ENCODE measurements at places on chromosomes 3 and 15. TPM values are rescaled to one million over a fixed set of nuclear protein-coding genes. Genes with fewer than 3 reads are reported as not detected.

Gene ANKRD63
- not detected for total RNA-seq

Gene ROPN1B
- total RNA-seq, result not detected

DNA sequence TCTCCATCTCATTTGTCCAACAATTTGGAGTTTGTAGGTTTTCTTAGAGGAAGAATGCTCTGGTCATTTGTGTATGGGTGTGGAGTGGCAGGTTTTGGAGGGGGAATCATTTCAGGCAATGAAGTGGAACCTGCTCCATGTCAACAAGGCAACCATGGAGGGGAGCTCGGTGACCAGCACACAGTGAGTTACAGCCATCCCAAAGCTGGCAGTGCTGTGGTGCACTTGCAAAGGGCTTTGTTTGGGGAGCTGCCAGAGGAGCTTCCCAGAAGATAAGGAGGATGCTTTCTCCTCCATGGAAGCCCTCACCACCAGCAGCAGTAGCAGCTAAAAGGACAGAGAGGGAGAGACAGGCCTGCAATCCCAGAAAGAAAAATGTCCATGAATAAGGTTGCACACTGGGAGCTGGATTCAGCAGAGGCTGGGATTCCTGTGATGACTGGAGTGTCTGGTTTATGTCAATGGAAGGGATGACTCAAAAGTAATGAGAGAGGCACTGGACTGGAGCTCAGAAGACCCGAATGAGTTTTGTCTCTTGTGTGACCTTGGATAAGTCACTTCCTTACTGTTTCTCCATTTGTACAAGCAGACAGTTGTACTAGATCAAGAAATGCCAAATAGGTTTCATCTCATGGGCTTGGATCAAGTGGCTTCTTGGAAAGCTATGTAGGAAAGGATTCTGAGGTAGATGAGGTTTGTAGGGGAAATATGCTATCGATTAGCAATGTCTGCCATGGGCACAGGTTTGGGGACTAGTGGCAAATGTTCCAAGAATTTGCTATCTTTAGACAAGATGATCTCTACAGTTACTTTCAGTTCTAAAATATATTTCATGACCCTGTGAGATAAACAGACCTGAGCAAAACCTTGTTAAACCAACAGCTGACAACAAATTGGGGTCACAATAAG lies 27.2 kb upstream of the UBE2Q2 start:
- no peak for DNase-seq

DNA sequence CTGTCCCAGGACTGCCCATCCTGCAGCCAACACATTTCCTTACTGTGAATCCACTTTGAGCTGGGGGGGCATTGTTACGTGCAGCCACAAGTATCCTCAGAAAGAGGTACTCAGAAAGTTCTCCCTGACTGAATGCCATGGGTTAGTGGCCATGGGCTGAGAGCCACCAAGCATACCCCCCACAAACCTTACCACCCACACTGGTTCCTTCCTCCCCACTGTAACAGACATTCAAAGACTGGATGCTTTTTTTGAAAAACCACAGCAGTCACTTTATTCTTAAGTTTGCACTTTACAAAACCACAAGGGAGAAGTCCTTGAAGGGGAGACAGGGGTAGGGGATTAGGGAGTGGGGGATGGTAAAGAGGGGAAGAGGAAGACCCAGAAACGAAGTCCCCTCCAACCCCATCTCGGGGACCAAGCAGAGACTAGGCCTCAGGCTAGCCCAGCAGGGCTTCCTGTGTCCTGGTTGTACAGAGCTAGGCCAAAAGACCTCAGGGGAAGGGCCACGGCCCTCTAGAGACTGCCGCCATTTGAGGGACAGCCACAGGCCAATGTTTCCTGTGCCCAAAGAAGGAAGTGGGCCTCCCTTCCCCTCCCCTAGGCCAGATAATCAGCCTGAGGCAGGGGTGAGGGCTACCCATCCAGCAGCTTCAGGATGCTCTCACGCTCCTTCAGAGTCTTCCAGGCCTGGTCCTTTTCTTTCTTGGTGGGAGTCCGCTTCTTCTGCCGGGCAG lies 10.1 kb upstream of the CAMK1 start:
- peak; percentile 50 for DNase-seq

Gene CCR9
- total RNA-seq, result 4.5 TPM

- DNase-seq, result no peak
Observed at GRCh38 chr3:45545476-45545875, 49.1 kb upstream of the LIMD1 start.

DNA sequence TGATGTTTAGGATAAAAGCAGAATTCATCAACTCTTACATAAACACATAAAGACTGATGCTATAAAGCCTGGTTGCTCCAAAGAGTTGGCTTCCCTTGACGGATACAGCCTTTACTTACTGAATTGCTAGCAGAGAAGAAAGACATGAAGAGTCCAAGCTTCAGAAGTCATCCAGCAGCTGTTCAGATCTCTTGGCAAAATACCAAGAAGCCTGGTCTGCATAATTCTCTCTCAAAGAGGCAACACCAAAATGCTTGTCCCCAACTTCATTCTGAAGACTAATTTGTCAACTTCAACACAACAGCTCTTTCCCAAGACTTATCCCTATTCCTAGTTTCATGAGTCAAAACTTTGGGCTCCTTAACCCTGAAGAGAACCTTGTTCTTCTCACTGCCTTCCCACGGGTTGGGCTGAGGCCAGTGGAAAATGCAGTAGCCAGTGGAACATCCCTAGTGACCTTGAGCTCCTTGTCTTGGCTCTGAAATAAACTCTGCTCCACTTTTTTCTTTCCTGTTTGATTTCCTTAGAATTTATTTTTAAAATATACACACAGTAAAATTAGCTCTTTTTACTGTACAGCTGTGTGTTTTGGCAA lies 119.2 kb upstream of the THBS1 start:
- no peak for DNase-seq

- no peak for DNase-seq
Observed at GRCh38 chr3:82839871-82840270, 1078.4 kb upstream of the GBE1 start.

- DNase-seq, result no peak
Observed at GRCh38 chr15:64824929-64825430, 467 bp downstream of the PIF1 start.

- no peak for DNase-seq
Observed at GRCh38 chr3:194777729-194778128, 92.0 kb downstream of the FAM43A start.

DNA sequence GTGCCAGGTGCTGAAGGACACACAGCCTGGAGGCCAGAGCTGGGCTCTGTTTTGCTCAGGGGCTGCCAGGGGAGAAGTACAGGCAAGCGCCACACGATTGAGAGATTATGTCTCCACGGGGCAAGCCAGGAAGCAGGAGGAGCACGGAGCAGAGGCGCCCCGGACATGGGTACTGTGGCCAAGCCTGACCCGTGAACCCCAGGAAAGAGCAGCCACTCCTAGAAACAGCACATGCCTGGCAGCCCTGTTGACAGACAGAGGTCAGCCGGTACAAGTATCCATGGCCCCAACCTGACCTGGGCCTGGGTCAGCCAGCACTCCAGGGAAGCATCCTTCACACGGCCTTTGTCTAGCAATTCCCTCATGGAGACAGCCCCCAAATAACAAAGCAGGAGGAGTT lies 89.4 kb downstream of the ADAMTS17 start:
- DNase-seq, result no peak

DNA sequence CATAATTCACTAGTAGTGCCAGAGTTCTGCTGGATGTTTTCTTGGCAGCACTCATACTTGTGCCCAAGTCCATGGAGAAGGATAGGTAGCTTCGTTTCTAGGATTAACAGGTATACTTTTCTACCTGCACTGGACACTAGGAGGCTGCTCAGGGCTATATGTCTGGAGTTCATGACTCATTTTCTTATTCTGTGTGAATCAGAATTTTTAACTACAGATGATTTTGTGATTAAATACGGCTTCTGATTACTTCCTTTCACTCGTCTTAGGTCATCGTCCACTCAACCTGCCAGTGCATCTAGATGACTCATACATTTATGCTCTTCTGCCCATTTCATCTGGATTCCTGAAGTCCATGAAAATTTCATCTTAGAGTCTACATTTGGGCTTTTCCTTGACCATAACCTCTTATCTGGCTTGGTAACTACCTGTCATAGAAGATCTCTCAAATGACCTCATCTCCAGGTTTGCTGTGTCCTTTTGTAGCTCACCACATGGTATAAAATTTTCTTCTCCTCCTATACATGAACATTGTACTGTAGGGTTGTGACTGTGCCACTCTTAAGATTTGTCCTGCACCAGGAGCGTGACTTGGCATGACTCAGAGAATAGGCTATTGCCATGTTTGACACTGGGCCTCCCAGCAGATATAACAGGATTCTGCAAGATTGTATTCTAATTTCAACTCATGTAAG lies 66.7 kb upstream of the GCSAM start:
- no peak for DNase-seq

Gene KIF7
- not detected for total RNA-seq

DNA sequence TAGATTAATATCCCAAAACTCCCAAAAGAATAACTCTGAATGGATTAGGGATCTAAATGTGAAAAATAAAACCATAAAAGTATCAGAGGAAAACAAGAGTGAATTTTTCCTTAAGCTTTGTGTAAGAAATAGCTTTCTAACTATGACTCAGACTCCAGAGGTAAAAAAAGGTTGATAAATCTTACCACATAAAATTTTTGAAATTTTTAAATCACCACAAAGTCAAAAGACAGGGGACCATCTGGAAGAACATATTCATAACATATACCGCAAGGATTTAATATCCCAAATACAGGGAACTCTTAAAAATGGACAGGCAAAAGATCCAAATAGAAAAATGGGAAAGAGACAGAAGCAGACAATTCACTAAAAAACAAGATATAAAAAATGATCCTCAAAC lies 145.0 kb downstream of the ARNT2 start:
- no peak for DNase-seq

Gene RSRC1
- 35.7 TPM for total RNA-seq

GRCh38 chr3:127730666-127731295 lies 58.0 kb downstream of the ABTB1 start:
- DNase-seq, result no peak

Gene CNTN6
- not detected for total RNA-seq

Gene CCR4
- total RNA-seq, result 101 TPM
